Naive thymus-derived CD8-positive, alpha-beta T cell (primary cell): ENCODE measurements at places on chromosomes 5 and 9.

DNA sequence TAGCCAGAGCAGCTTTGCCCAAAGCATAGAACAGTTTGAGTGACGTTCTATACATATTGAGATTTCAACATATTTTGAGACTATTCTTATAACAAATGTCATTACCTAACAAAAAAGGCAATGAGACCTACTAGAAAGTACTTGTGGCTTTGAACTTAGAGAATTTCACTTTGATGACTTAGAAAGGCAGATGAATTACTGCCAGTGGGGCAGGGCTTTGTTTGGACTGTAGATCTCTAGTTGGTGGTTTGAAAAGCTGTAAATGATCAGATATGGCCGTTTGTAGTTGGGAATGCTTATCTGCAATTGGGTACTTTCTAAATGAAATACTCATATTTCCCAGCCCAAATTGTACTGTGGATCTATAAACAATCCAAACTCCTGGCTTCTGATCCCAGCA, 28.1 kb downstream of the SOX30 start:
- no peaks in the 10 kb centered on the region for H3K36me3 ChIP-seq
- H3K27ac ChIP-seq: no peak overlapping the region
- H3K4me3 ChIP-seq: no peak overlapping the region
- DNase-seq: no peak
- H3K4me1 ChIP-seq: no peaks in the 10 kb centered on the region

DNA sequence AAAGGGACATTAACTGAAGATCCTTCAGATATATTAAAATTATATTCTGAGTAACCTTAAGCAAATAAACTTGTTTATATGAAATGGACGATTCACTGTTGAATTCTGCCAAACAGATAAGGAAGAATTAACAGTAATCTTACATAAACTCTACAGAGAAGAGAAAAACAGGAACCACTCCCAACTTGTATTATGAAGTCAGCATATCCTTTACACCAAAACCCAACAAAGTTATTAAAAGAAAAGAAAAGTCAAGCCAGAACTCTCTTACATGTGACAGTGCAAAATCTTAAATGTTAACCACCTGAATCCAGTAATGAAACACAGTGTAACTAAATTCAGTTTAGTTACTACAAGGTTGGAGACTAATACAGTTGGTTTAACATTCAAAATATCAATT, 185.8 kb downstream of the DEPDC1B start:
- H3K4me1 ChIP-seq: no peaks in the 10 kb centered on the region
- no peak for DNase-seq
- no peak overlapping the region for H3K4me3 ChIP-seq
- H3K27ac ChIP-seq: no peak overlapping the region
- no peaks in the 10 kb centered on the region for H3K36me3 ChIP-seq

- no peak overlapping the region for H3K4me3 ChIP-seq
- H3K27me3 ChIP-seq: peaks cover 6% of the 10 kb centered on the region
- no peak overlapping the region for H3K27ac ChIP-seq
- no peak for DNase-seq
- H3K4me1 ChIP-seq: no peaks in the 10 kb centered on the region
Observed at GRCh38 chr5:124289641-124290311, 456.7 kb downstream of the ZNF608 start.

DNA sequence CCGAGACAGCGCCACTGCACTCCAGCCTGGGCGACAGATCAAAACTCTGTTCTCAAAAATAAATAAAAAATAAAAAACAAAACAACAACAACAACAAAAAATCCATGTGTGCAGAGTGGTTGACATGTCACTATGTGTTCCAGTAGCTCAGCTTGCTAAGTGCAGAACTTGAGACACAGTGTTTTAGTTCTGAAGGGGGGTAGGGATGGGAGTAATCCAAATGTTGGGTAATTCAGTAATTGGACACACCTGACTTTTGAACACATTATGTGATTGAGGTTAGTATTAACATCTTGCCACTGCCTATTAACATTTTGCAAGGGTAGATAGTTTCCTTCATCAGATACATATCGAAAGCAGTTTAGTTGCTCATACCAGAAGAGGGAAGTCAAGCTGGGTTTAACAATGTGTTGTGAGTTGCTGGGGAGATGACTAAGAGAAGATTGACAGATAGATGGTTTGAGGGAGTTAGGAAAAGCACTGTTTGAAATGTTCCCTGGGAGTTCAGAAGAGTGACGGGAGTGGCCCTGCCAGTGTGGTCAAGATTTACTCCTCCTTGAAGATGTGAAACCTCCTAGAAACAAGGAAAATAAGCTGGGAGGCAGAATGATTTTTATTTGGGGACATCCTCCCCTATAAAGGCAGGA, 928 bp downstream of the HACD4 start:
- peaks cover 34% of the 10 kb centered on the region for H3K4me1 ChIP-seq
- peaks cover 24% of the 10 kb centered on the region for H3K36me3 ChIP-seq
- no peaks in the 10 kb centered on the region for H3K27me3 ChIP-seq
- H3K4me3 ChIP-seq: no peak overlapping the region
- H3K27ac ChIP-seq: no peak overlapping the region

- H3K4me1 ChIP-seq: peaks cover 44% of the 10 kb centered on the region
- H3K36me3 ChIP-seq: peaks cover 2% of the 10 kb centered on the region
- H3K27ac ChIP-seq: no peak overlapping the region
- no peak overlapping the region for H3K4me3 ChIP-seq
Observed at GRCh38 chr5:159104051-159104651, 4.4 kb upstream of the EBF1 start.

DNA sequence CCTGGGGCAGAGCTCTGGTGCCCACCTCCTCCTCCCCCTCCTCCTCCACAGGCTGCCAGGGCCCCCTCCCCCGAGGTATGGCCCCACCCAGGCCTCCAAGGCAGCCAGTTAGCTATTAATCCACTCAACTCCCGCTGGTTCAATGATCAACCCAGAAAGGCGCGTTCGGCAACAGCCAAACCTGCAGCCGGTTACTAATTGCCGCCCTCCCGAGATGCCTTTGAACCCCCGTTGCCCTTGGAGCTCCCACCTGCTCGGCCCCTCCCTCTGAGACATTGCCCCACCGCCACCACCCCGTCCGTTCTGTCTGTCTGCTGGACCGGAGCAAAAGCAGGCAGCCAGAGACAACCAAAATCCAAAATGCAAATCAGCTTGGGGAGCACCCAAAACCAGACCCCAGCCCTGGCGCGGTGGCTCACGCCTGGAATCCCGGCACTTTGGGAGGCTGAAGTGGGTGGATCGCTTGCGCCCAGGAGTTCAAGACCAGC, 25.8 kb downstream of the NOTCH1 start:
- H3K27ac ChIP-seq: no peak overlapping the region
- no peaks in the 10 kb centered on the region for H3K27me3 ChIP-seq
- no peaks in the 10 kb centered on the region for H3K36me3 ChIP-seq
- H3K4me3 ChIP-seq: no peak overlapping the region
- no peak for DNase-seq
- no peaks in the 10 kb centered on the region for H3K4me1 ChIP-seq

DNA sequence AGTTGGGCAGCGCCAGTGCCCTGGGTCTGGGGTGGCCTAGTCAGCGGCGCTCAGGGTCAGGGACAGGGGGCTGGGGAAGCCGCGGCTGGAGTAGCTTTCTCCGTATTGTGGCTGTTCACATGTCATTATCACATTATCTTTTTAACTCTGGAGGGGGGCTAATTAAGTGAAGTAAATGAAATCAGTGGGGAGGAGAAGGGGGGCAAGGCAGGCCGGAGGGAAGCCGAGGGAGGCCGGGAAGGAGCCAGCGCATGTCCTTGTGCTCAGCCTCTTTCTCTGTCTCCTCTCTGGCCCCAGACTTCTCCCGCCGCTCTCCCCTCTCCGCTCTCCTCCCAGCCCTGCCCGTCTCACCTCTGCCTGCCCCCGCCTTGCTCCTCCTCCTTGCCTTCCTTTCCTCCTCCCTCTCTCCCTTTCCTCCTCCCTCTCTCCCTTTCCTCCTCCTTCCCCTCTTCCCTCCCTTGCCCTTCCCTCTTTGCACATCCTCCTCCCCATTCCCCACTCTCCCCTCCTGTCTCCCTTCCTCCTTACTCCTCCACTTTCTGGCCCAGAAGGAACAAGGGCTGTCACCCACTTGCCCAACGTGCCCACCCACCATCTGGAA, 38.7 kb downstream of the ASS1 start:
- no peak overlapping the region for H3K27ac ChIP-seq
- H3K27me3 ChIP-seq: peaks cover 36% of the 10 kb centered on the region
- H3K4me1 ChIP-seq: no peaks in the 10 kb centered on the region
- DNase-seq: no peak
- H3K4me3 ChIP-seq: no peak overlapping the region
- H3K36me3 ChIP-seq: no peaks in the 10 kb centered on the region
